Hypothalamus (tissue), 51 donors: ENCODE measurements at places on chromosomes 16 and 17.
A peak's percentile ranks its signal among the peaks of the same experiment; 100 is the strongest.

DNA sequence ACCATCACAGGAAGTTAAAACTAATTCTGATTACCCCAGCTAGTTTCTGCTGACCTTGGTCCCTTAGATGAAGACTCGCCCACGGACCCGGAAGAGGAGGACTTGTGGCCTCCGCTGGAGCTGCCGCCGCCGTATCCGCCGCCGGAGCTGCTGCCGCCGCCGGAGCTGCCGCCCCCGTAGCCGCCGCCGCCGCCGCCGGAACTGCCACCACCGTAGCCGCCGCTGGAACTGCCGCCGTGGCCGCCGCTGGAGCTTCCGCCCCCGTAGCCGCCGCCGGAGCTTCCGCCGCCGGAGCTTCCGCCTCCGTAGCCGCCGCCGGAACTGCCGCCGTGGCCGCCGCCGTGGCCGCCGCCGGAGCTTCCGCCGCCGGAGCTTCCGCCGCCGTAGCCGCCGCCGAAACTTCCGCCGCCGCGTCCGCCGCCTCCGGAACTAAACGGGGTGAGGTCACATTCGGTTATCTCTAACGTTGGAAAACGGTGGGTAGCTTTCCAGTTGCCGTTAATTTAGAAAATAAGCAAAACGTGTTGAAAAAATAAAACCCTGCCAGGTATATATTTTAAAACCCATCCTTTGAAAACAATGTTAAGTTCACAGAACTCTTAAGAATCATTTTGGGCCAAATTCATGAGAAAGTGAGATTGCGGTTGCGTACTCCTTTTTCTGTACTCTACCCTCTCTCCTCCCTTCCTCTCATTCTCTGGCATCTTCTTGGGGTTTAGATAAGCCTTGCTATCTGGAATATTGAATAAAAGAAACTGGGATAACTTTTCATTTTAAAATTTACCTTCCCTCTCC is 3.5 kb downstream of the KRT10 start:
- peak; percentile 70 for DNase-seq

DNA sequence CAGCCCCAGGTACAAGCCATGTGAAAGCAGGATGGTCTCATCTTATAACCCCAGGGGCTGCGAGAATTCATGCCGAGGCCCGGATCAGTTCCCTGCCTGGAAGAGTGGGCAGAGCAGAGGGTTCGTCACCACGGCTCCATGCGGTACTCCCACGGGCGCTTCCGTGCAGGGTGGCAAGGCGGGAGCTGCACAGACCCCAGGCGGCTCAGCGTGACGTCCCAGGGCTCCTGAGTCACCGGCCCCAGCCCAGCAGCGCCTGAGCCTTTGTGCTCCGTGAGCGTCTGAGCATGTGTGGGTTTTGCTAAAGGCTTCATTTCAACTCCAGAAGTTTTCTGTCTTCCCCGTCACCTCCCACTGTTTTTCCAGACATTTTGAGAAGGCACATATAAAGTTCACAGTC is 71.2 kb upstream of the CHMP6 start:
- DNase-seq, result no peak

DNA sequence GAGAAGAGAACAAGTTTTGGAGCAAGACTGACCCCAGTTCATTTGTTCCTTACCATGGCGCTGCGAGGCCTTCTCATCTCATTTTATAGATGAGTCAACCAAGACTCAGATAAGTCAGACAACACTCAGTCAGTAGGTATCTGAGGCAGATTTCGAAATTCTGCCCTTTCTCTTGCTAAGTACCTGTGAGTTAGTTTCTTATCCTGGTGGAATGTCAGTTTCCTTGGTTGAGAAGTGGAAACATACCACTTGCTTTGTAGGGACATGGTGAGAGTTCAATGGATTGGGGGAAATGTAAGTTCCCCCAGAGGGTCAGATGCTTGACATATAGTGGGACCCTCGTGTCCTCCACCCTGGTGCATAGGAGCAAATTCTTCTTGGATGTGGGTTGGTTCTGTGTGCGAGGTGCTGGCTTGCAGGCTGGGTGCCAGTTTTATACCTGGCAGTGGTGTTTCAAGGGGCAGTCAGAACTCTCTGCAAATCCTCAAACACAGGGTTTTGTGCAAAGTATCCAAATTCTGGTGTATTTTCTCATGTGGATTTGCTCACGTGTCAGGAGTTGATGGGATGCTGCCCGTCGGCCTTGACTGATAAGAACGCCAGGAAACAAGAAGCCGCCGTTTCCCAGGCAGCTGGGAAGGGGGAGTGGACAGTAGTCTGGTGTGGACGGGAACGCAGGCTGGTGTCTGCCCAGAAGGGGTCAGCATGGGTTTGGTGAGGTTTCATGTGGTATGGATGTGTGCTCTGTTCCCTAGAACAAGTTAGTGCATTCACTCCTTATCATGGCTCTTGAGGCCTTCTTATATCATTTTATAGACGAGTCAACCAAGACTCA is 61.1 kb upstream of the CIBAR2 start:
- DNase-seq, result no peak

- DNase-seq, result no peak
These were observed 7.7 kb upstream of the ITPRIPL2 start for GRCh38 chr16:19105891-19106624.

- no peak for DNase-seq
These were observed 27.3 kb downstream of the SRCIN1 start for GRCh38 chr17:38578229-38579082.

DNA sequence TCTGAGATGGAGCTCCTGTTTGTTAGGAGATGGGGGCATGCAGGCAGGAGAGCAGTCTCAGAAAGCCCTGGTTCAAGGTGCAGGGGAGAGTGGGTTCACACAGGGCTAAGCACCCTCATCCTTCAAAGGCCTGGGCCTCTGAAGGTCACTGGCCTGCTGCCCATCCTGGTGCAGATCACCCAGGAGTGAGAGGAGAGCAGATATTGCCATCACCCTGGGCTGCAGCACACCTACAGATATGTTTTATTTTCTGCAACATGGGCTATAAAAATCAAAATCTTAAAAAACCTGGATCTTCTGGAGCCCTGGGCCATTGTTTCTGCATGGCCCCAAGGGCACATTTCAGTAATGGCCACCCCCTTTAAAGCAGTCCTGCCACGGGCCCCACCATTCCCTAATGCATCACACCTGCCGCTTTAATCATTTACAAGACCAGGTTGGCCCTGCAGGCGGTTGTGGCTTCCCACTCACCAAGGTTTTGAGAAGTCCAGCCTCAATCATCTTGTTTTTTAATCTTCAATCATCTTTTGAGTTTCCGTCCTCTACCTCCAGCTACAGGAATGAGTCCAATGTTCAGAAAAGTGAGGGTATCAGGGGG is 20.4 kb upstream of the NUP93 start:
- DNase-seq, result no peak

DNA sequence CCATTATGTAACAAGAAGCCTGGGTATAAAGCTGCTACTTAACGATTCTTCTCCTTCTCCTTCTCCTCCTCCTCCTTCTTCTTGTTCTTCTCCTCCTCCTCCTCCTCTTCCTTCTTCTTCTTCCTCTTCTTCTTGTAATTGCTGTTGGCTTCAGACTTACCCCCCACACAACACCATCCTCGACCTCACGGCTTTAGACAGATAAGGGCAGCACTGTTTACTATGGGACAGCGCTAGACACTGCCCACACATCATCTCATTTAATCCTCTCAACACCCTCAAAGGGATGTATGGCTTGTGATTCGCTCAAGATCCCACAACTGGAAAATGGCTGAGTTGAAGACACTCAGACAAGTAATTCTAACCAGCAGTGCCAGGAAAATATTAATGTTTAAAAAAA is 60.6 kb upstream of the NOG start:
- DNase-seq, result no peak

DNA sequence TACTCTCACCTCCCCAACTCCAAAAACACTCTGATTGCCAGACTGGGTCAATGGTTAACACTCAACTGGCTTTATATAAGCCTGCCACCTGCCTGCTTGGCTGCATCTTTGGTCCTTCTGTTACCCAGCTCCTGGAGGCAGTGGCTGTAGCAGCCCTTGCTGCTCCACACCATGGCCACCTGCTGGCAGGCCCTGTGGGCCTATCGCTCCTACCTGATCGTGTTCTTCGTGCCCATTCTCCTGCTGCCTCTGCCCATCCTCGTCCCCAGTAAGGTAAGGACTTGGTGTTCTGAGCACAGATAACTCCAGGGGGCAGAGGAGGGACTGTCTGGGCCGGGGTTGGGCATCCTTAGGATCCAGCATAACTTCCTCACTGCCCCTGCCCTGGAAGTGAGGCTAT is at the start of gene SLC13A2:
Gene SLC13A2, plus strand, starts transcription at position 103 of the 400 bp plus-strand sequence. Its CDS starts 69 bp downstream, at position 172.
- no peak for DNase-seq

DNA sequence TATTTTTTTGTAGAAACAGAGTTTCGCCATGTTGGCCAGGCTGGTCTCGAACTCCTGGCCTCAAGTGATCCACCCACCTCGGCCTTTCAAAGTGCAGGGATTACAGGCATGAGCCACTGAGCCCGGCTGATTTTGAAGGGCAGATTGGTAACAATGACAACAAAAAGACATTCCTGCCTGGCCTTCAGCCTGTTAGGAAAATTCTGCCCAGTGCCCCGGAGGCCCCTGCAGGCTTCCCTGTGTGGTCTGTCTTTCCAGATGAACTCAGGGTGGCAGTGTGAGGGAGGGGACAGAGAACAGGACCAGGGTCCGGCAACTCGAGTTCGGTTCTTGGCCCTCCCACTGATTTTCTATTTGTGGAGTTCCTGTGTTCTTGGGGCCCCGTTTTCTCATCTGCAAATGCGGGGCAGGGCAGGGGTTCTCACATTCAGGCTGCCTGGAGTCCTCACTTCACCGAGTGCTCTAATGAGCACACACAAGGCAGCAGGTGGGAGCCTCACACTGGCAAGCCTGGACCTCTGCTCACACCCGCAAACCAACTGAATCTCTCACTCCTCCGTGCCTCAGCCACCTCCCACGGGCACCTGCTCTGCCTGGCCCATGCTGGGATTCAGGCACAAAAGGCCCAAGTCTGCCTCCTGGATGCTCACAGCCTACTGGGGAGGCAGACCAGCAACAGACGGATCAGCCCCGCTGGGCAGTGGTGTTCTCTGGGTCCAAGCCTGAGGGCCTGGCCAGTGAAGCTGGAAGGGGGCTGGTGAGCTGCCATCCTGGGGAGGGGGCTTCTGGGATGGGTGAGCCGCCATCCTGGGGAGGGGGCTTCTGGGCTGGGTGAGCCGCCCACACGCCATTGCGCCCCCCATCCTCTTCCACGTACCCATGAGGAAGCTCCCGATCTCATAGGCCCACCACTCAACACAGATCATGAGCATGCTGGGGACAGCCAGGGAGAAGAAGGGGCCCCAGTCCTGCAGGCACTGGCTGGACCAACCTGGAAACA is 10.3 kb downstream of the SLC47A2 start:
- DNase-seq, result no peak

DNA sequence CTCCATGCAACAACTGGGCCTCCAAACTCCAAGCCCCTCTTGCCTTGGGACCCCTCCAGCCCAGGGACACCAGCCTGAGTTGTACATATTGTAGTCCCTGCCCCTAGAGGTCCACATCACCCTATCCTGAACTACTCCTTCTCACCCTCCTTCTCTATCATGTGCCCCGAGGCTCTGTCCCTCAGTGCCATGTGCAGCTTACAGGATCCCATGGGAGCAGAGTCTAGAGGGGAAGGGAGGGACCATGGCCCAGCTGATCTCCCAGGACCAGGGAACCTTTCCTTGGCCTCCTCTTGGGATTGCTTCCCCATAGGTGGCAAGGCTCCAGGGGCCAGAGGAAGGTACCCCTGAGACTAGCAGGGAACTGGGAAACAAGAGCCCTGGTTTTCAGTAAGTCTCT is 35.3 kb downstream of the TMEM132E start:
- DNase-seq, result no peak

DNA sequence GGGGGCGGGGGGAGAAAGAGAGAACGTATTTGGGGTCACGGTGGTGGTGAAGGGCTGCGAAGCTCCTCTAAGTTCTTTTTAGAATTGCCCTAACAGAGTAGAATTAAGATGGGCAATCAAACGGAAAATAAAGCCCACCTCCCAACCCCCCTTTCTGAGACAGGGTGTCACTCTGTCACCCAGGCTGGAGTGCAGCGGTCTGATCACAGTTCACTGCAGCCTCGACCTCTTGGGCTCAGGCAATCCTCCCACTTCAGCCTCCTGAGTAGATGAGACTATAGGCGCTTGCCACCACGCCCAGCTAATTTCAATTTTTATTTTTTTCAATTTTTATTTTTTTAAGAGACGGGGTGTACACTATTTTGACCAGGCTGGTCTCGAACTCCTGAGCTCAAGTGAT is 710 bp upstream of the CAVIN1 start:
- no peak for DNase-seq

DNA sequence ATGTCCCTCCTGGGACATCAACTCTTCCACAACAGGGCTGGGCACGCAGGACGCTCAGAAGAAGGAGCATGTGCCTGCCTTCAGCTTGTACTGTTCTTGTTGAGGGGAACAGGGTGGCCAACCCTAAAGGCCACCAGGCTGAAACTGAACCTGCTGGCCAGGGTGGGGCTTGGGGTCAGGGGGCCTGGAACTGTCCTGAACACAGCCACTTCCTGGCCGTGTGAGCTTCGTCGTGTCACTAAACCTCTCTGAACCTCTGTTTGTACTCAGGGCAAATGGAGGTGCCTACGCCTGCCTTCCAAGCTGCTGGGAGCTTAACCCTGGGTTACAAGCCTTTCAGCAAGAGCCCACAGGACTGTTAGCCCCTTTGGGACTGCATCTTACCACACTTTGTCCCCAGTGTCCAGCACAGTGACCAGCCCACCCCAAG is 6.7 kb downstream of the ARHGAP27 start:
- no peak for DNase-seq

DNA sequence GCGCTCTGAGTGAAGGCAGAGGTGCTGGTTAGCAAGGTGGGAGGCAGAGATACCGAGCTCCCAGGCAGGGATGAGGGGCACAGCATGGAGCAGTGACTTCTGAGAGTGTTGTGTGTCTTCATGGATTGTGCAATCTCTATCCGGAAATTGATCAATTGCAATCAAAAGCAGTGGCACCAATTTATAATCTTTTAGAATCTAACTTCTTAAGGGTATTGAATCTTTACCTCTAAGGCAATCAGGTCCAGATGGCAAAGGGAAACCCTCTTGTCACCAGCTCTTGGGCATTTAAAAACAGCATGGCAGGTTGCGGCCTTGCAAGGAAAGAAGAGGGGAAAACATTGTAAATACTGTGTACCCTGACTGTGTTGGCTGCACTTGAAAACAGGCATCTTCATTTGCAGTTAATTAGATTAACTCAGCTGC is 58.0 kb upstream of the MRTFB start:
- no peak for DNase-seq
